ENCODE measurements at places on chromosomes 1 and 21.
A peak's percentile ranks its signal among the peaks of the same experiment; 100 is the strongest.

DNA sequence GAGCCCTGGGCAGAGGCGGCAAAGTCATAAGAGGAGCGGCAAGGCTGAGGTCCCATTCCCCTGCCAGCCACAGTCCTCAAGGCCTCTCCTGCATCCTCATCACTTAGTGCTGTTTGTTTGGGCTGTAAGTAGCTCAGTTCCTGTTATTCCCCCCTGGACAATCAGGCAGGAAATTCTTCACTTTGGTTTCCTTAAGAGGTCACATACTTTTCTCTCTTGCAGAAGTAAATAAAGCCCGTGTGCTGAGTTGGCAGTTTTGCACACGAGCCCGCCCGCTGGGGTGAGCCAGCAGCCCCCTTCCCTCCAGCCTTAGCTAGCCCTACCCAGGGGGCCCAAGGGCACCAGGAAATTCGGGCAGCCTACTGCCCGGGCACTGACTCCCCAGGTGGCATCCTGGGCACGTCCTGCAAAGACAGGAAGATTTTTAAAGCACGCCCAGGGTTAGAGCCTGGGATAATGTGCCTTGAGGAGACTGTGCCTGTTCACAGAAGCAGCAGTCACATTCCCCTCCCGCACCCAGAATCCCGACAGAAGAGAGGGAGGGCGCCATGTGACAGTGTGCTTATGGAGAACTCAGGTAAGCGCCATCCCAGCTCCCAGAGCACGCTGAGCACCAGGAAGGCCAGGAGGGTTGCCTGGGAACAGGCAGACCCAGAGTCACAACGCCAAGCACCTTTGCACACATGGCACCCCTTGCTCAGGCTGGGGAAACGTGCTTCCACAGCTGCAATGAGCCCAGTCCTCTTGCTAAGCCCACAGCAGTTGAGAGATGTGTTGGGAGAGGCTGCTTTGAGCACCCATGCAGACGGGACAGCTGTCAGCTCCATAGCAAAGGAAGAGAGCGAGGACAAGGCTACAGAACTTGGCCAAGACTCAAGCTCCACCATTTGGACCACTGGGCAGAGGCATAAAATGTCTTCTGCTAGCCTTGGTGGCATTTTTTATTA, 144.5 kb upstream of the TMEM51 start:
- DNase-seq = no peak

- no peak for DNase-seq
These were observed 49.6 kb upstream of the KCTD3 start for GRCh38 chr1:215517441-215517891.

DNA sequence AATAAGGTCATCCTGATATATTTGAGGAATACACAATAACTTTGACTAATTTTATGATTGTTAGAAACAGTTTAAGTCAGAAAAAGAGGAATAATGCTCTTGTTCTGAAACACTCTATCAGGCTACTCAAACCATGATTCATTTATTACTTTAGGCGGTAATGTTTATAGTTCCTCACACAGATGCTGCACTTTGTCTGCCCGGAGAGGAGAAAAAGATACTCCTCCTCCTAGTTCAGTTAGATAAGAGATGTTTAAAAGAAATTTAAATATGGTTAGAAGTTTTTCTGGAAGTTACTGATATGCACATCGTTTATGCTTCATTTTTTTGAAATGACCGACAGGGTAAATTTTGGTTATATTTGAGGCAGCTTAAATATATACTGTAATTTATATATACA, 103.0 kb downstream of the ZMYM4 start:
- no peak for DNase-seq

DNA sequence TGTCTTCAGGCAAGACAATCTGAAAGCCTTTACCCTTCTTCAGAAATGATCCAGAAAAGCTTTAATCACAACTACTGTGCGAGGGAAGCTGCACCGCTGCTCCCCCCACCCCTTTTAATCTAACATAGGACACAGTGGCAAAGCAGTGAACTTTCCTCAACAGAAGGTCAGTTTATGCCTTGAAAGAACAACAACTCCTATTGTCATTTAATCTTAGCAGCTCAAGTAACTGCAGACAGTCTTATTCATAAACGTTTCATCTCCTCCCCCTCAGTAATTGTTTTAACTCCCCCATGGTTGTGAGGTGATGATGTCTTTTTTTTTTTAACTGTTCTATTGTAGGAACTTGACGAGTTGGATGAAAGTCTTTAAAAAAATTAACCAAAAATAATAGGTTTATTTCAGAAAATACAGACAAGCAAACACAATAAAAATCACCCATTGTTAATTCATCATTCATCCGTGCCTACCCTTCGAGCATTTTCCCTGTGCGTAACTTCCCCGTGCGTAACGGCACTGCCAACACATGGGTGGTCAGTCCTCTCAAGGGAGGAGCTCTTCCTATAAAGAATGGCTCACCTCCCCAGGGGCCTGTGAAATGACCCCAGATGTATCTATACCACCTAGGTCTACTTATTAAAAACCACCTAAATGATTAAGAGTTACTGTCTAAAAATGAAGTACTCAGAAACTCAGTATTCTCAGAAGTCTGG, 3.3 kb upstream of the ADAR start:
- no peak for DNase-seq

DNA sequence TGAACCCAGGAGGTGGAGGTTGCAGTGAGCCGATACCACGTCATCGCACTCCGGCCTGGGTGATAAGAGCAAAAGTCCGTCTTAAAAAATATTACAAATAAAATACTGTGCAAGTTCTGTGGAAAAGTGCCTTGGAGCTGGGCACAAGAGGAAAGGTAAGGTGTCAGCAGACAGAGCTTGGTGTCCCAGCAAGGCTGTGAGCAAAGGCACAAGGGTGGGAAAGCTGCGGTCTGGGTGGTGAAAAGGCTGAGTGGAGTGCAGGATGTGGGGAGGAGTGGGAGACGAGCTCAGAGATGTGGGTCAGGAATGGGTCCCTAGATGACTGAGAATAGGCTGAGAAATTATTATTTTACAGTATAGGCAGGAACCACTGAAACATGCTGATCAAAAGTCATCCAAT, 150.6 kb downstream of the RHOU start:
- no peak for DNase-seq

DNA sequence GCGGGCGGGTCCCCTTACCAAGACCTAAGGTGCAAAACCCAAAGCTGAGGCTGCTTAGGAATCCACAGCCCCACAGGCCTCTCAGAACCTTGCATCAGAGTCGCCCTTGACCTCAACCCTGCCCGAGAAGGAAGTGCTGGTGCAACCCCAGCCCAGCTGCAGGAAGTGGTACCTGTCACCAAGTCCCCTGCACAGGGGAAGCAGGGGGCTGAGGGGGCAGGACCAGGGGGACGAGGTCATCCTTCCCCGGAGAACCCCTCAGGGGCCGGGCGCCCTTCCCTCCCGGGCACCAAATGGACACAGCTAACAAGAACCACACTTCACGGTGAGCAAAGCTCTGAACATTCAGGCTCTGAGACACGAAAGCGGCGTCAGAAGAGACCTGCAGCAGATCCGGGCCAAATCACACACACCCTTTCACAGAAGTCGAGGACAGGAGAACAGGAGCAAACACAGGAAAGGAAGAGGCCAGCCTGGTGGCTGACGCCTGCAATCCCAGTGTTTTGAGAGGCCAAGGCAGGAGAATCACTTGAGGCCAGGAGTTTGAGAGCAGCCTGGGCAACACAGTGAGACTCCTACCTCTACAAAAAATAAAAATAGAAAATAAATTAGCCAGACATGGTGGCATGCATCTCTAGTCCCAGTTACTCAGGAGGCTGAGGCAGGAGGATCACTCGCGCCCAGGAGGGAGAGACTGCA, 6.4 kb downstream of the ITGB2 start:
- no peak for DNase-seq

GRCh38 chr1:226919587-226919986, 20.5 kb upstream of the COQ8A start:
- no peak for DNase-seq

DNA sequence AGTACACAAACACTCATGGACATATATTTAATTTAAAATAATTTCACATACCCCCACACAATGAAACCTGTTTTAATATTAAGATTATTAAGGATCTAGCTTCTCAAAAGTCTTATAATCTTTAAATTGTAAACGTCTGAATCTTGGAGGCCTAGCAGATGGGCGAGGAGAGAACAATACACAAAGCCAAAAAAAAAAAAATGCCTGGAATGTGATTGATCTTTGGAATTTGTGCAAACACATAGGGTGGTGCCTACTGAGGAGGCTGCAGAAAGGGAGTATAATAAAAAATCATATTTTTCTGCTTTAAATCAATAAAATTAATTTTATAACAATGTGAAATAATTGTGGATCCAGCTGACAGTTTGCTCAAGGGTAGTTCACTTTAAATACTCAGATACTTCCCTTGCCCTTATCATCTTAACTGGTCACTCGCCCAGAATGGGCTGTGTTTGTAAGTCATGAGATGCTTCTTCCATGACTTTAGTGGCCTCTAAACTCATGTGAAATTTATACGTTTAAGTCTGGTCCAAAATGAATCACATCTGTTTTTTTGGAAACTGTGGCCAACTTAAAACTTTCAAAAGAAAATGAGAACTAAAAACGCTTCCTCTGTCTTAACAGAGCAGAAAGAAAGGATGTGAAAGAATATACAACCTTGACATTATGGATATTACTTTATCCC, 802.8 kb upstream of the CXADR start:
- no peak for DNase-seq

DNA sequence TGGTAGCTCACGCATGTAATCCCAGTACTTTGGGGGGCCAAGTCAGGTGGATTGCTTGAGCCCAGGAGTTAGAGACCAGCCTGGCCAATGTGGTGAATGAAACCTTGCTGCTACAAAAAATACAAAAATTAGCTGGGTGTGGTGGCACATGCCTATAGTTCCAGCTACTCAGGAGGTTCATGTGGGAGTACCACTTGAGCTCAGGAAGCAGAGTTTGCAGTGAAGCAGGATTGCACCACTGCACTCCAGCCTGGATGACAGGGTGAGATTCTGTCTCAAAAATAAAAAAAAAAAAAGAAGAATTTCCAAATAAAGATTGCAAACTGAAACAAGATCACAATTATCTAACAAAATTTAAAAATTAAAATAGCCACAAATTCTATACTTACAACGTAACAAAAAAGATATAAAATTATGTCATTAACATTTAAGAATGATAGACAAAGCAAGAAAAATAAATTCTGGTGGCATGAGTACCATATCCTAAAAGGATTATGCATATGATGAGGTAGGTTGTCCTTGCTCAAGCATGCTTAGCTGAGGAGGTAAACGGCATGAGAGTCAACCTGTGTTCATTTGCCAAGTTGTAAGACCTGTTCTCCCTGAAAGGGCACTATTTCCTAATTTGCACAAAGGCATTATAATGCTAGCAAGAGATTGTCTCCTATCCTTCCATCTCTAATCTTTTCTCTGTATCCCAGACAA, 20.2 kb downstream of the IPP start:
- no peak for DNase-seq

DNA sequence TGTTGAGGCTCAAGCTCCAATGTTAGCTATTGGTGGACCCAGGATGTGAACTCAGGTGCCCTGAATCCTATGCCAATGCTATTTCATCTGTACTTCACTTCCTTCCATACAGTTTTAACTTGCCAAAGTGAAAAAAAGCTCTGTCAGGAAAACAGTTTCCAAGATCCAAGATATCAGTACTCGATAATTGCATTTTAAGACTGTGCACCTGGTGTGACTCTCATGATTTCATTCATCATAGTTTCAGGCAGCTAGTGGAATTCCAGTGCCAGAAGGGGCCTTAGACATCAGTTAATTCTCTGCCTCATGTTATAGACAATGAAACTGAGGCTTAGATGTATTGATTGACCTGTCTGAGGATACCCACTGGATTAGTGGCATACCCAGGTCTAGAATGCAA, 26.5 kb upstream of the LEPR start:
- no peak for DNase-seq

DNA sequence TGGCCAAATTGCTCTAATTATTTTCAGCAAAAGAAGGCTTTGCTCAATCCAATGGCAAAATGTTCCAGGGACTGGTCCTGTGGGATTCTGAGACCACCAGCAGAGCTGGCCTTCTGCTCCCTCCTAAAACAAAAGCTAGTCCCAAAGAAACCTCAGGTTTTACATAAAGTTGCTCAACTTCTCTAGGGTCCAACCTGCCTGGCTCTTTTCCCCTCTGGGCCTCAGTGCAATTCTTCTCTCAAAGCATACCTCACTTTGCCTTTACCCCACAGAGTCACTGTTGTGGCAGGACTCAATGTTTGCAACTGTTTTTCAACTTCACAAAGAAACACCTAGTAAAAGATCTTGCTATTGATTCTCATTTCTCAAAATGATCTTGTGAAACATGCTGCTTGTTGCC, 39.8 kb downstream of the TBX15 start:
- no peak for DNase-seq

DNA sequence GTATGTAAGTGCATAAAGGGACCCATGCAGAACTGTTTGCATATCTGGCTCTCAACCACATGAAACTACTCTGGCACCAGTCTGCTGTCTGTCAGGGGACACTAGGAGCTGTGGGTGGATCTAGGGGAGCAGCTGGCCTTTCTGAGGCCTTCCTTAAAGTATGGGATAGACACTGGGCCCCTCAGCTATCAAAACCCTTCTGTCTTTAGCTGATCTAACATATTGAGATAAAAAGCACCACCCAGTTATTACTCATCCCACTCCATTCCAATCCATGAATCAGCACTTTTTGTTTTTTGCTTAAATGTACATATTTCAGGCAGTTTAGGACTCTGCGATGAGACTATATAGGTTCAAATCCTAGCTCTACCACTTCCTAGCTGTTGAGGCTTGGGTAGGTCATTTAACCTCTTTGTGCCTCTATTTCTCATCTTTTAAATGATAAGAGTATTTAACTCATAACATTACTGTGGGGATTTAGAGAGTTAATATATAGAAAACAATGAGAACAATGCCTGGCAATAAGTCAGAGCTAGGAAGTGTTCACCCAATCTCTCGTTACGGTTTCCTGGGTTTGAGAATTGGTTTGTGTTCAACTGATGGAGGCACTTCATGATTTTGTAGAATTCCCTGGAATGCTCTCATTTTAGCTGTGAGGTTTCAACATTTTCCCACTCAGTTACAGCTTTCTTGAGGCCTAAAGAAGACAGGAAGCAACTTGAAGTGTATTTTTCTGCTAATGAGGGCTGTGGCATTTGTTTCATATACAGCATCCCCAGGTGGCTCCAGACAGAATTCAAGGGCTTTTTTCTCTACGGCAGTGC, 68.9 kb downstream of the LRIG2 start:
- DNase-seq = peak; percentile 93

DNA sequence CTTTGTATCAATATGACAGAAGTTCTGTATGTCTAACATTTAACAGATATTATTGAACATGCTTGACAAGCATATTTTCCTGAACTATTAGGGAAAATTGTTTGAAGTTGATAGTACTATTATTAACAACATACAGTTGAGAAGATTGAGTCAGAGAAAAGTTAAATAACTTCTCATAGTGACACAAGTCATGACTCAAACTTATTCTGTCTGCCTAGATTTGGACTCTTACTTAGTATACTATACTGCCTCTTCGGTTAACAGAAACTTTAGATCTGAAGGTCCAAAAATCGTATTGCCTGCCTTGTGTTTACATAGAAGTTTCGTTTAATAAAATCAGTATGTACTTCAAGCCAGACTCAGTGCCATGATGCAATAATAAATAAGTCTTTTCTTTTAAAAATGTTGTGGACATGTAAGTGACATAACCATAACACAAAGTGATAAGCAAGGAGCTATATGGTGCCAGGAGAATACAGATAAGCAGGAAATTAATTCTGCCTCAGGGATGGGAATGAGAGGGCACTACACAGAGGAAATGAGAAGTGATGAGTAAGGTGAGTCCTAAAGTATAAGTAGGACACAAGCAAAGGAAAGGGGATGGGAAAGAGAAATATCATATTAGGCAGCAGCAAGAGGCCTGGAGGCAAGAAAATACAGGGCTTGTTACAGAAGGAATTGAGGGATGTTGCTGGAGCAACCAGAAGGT, 48.1 kb downstream of the LHX9 start:
- no peak for DNase-seq

GRCh38 chr1:185907246-185907645, 173.1 kb downstream of the HMCN1 start:
- no peak for DNase-seq

Measured in erythroblast (primary cell).